Fibroblast of skin of right biceps (primary cell): ENCODE measurements at places on chromosomes 11 and 22.
A peak's percentile ranks its signal among the peaks of the same experiment; 100 is the strongest.

DNA sequence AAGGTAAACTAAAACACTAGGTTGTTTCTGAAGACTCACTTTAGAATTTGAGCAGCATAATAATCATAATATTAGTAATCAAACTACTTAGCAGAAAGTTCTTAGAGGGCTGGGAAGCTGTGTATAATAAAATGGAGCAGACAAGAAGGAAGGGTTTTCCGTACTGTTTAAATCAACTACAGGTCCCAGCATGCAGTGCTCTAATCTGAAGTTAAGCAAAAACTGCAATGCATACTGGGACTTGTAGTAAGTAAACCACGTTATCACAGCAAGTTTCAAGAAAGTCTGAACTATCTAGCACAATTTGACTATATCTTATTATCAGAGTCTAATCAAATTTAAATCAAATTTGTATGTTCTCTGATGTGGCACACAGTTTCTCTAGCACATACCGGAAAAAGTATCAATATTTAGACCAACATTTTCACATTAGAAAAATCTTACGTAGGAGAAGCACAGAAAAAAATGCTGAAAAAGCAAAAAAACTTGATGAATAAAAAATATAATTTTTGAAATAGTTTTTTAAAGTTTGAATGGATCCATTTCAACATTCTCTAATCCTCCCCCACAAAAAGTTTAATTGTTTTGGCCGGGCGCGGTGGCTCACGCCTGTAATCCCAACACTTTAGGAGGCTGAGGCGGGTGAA, 8.2 kb downstream of the PHF21A start:
- DNase-seq = peak; percentile 56

DNA sequence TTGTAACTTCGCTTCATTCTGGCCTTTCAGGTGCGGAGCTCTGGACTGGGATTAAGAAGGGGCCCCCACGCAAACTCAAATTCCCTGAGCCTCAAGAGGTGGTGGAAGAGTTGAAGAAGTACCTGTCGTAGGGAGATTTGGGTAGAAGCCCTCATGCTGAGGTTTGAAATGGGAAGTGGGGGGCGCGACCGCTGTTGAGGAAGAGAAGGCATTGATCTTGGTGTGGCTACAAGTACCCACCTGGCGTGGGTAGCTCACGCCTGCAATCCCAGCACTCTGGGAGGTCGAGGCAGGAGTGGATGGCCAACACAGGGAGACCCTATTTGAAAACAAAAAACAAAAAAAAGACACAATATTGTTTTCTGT, 779 bp downstream of the SELENOH start:
- no peak for DNase-seq

- DNase-seq = no peak
These were observed 12.5 kb downstream of the MUC5B start for GRCh38 chr11:1235306-1235900.

DNA sequence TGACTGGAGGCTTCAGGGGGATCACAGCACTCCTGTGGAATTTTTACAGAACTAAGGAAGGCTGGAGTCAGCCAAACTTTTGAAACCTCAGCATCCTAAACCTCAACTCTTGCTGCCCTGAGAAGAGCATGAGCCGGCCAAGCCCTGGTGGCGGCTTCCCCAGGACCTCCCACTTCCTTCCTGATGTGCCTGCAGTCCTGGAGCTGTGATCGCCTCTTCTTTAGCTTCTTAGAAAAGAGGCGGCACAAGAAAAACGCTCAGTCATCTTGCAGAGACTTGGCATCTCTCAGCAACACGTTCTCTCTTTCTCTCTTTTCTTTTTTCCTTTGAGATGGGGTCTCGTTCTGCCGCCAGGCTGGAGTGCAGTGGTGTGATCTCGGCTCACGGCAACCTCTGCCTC, 40.4 kb upstream of the AMPD3 start:
- peak; percentile 40 for DNase-seq

GRCh38 chr11:67649634-67650510, 658 bp downstream of the ACY3 start:
- no peak for DNase-seq

- no peak for DNase-seq
These were observed 19.8 kb upstream of the HMOX1 start for GRCh38 chr22:35361001-35361558.

DNA sequence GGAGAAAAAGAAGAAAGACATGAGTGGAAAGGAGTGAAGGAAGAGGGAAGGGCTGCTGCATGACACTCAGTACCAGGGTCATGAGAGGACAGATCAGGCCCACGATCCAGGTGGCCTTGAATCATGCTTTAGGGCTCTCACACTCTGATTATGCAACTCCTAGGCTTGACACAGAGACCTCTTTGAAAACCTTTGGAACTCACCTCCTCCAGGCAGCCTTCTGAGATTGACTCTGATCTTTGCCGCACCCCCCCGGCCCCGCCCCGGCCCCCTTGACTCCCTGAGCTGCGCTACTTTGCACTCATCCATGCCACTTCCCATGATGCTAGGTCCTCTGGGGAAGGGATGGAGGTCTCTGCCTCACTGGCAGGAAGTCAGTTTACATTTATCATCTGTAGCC, 10.7 kb downstream of the PTPN5 start:
- DNase-seq = no peak

DNA sequence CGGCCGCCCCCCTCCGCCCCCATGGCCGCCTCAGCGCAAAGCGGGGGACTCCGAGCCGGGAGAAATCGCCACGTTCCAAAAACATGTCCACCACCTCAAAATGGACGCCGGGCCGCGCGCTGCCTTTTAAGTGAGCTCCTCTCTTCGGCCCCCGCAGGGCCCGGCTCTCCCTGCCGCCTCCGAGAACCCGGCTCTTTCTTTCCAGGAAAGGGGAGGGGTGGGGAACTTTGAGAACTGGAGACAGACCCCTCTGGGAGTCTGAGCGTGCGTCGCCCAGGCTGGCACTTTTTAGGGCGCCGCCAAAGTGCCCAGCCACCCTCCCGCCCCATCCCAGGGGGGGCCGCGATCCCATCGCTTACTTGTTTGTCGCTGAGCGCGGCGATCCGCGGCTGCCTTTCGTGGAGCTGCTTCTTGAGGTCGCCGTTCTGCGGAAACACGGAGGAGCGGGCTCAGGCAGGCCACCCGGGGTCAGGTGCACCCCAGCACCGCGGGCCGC, 1.6 kb downstream of the PHF21B start:
- no peak for DNase-seq

- DNase-seq = peak; percentile 83
These were observed at the start of gene MAP4K2 for GRCh38 chr11:64803158-64803845. TSS of gene MAP4K2 (minus strand) at chr11:64803214. CDS start at chr11:64803149, 65 bp downstream.

DNA sequence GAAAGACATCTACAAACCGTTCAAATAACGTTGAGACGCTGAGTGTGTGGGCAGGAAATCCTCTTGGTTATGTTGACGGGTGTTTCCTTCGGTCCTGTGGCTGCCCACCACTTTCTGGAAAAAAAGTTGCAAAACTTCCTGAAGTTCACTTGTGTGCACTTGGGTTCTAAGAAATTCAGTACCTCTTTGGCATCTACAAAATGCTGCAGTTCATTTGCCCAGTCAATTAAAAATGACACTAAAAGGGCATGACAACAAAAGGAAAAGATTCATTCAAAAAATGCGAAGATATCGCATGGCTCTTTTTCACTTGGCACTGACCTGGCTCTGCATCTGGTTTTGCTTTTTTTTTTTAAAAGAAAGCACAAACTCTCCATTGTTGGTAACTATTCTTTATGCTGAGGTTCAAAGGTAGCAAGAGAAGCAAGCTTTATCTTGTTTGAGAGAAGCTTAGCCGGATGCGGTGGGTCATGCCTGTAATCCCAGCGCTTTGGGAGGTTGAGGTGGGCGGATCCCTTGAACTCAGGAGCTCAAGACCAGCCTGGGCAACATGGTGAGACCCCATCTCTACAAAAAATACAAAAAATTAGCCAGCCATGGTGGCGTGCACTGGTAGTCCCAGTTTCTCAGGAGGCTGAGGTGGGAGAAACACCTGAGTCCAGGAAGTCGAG, 10.6 kb upstream of the XBP1 start:
- no peak for DNase-seq

DNA sequence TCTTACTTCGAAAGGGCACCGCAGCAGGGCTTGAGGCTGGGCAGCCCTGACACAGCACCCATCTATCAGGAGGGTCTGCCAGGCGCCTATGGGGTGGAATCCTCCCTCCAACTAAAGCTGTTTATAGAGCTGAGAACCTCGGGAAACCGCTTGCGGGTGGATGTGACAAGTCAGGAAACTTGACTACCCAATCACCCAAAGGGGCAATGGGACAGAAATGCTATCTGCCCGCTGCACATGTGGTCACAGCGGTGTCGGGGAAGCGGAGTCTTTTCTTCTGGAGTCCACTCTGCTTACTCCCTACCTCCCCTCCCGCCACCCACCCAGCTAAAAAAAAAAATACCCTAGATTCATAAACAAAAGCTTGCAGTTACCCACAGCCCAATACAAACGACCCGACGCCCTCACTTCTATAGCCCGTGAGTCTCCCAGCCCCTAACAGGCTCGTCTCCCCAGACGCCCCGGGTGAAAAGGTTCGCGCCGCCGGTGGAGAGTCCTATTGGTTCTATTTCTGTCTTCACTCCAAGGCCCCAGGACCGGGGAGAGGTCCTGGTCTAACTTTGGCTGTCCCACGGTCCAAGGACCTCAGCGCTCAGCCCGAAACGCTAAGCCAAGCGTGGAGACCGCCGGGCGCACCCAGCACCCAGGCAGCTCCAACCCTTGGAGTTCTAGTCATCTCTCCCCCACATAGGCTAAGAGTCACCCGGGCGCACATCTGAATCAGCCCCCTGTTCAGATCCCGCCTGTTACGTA, 1.4 kb downstream of the TRPC6 start:
- DNase-seq = no peak

GRCh38 chr22:25802018-25802417, 60.0 kb downstream of the MYO18B start:
- no peak for DNase-seq

- DNase-seq = no peak
These were observed 15.8 kb downstream of the SCUBE2 start for GRCh38 chr11:9075556-9075955.

- DNase-seq = no peak
These were observed 28.8 kb upstream of the PPFIA1 start for GRCh38 chr11:70241709-70242108.

- no peak for DNase-seq
These were observed 46.4 kb downstream of the HIPK3 start for GRCh38 chr11:33303541-33303940.

GRCh38 chr11:8917157-8917825, 6.3 kb downstream of the AKIP1 start:
- peak; percentile 92 for DNase-seq

GRCh38 chr22:30216710-30217109, 29.8 kb downstream of the LIF start:
- DNase-seq = no peak
